ENCODE measurements at places on chromosomes 12 and 14.
A peak's percentile ranks its signal among the peaks of the same experiment; 100 is the strongest.

GRCh38 chr12:112980491-112981158 lies 2.3 kb downstream of the OAS2 start:
- DNase-seq = peak; percentile 10

DNA sequence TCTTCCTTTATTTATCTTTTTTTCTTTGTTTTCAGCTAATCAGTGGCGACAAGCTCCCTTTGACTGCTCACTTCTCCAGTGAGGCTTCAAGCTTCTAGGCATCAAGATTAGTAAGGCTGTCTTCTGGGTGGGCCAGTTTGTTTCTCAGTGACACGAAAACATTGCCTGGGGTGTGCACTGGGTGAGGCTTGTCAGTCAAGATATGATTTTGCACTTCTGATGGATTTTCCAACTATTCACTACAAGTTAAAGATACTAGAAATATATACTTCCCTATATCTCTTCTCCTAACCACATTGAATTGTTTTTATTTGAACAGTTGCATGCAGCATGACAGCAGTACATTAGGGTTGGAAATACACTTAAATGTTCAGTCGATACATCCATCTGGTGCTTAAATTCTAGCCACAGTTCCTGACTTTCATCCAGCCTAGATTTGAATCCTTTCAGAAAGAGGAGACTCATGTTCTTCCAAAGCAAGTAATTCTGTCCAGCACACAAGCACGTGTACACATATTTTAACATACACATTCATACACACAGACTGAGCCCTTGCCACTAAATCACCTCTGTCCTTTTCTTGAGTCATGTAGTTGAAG lies 275.6 kb upstream of the NOVA1 start:
- no peak for DNase-seq

GRCh38 chr12:120708651-120709050 lies 1.6 kb upstream of the UNC119B start:
- DNase-seq = no peak

GRCh38 chr12:88889326-88890110 lies 309.2 kb upstream of the KITLG start:
- DNase-seq = no peak

DNA sequence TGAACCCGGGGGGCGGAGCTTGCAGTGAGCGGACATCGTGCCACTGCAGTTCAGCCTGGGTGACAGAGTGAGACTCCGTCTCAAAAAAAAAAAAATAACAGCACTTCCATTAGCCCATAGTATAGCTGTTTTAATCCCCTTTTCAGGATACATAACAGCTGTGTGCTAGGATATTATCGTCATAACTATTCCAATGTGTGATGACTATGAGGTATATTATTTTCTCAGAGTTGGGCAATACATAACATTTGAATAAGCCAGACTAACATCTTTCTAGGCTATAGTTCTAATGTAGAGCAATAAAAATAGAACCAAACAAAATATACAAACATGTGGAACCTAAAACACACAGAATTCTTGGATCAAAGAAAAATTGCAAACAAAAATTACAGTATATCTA lies 57.1 kb downstream of the MARK3 start:
- DNase-seq = no peak

DNA sequence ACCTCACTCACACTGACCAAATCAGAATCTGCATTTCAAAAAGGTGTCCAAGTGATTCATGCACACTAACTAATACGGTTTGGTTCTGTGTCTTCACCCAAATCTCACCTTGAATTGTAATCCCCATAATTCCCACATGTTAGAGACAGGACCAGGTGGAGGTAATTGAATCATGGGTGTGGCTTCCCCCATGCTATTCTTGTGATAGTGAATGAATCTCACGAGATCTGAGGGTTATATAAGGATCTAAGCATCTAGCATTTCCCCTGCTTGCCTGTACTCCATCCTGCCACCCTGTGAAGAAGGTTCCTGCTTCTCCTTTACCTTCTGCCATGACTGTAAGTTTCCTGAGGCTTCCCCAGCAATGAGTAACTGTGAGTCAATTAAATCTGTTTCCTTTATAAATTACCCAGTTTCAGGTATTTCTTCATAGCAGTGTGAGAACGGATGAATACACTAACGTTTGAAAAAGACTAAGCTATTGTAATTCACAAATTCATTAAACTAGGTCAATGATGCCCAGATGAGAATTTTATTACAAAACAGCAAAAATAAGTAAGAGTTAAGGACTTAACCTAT lies 759.1 kb downstream of the GALC start:
- no peak for DNase-seq

DNA sequence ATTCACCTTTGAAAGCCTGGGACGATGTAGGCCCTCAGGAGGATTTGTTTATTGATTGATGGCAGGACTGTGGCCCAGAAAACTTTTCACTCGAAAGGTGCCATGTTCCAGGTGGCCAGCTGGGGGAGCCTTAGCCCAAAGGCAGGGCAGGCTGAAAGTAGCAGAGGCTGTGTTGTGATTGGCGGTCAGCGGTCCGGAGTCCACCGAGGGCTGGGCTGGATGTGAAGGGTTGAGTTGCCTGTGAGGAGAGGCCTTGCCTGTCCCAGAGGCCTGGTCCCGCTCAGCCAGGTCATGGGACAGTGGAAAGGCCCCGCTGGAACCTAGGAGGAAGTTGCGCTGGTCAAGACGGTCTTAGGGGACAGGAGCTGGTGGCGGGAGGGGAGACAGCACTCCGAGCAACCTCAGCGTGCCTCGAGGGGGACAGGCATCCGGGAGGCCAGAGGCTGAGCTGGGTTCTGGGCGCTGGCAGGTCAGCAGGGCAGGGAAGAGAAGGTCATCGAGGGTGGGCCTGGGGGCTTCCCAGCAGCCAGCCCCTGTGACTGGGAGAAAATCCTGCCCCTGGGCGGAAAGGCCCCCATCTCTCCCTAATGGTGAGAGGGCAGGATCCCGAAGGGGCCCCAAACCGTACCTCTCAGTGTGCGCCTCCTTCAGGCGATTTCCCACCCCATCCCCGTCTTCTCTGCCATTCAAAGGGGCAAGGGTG lies 26.3 kb downstream of the CMA1 start:
- peak; percentile 37 for DNase-seq

GRCh38 chr12:124554429-124555029 lies 12.9 kb downstream of the NCOR2 start:
- DNase-seq = no peak

GRCh38 chr14:22472935-22473854 lies 115.8 kb downstream of the DAD1 start:
- DNase-seq = peak; percentile 39

GRCh38 chr12:99713946-99714520 lies 66.5 kb downstream of the GARIN6 start:
- no peak for DNase-seq

GRCh38 chr12:128069359-128069997 lies 197.5 kb upstream of the TMEM132C start:
- no peak for DNase-seq

DNA sequence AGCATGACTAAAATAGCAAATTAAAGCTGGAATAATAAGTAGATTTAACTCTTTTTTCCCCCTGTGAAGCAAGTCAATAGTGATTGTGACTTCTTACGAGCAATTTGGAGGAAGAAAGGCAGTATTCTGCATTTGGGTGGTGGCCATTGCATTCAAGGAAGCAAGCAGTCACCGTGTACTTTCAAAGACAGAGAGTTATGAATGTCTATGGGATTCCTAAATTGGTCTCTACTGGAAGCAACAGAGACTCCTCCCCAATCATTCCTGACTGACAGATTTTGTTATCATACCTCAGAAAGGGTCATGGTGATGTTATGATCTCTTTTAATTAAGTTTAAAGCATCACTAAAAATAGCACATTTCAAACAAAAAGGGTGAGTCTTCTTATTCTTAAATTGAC lies 287.2 kb upstream of the KITLG start:
- no peak for DNase-seq

GRCh38 chr12:120138366-120138765 lies 21.8 kb upstream of the RAB35 start:
- no peak for DNase-seq

- no peak for DNase-seq
These were observed 30.9 kb downstream of the BTBD7 start for GRCh38 chr14:93301821-93302447.

- no peak for DNase-seq
These were observed 32.8 kb downstream of the YEATS4 start for GRCh38 chr12:69392179-69392928.

GRCh38 chr12:82709794-82710355 lies 23.2 kb downstream of the TMTC2 start:
- DNase-seq = no peak

- DNase-seq = no peak
These were observed 161.6 kb upstream of the ALG10B start for GRCh38 chr12:38155020-38155395.

- no peak for DNase-seq
These were observed 68.2 kb downstream of the PLEKHG3 start for GRCh38 chr14:64772397-64772950.
